Stimulated activated CD4-positive, alpha-beta T cell treated with anti-CD3 and anti-CD28 coated beads, TNF-alpha, amount 100 ng/mL, for 48 hours (primary cell): ENCODE measurements at places on chromosomes 7 and 10.

- no peak for DNase-seq
Measured at GRCh38 chr10:85319826-85320225, 991.4 kb downstream of the CCSER2 start.

GRCh38 chr7:17357952-17358351, 59.5 kb downstream of the AHR start:
- no peak for DNase-seq

- no peak for DNase-seq
Measured at GRCh38 chr10:104648421-104648820, 7.3 kb downstream of the SORCS3 start.

GRCh38 chr7:116512520-116513188, 12.2 kb upstream of the CAV1 start:
- no peak for DNase-seq

DNA sequence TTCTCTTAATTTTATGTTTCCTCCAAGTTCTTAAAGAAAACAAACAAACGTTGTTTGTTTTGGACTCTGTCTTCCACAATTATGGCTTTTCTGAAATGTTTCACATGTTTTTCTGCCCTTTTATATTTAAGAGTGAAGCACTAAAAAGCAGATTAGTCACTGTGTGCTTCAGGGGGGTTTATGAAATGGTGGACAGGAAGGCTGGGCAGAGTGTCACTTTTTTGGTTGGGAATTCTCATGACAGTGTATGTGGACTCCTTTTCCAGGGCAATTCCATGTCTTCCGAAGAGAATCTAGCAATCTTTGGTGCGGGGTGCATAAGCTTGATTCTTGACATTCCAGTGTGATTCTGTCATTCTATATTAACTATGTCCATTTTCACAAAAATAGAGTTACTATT, 669.4 kb downstream of the PARD3 start:
- DNase-seq = no peak

DNA sequence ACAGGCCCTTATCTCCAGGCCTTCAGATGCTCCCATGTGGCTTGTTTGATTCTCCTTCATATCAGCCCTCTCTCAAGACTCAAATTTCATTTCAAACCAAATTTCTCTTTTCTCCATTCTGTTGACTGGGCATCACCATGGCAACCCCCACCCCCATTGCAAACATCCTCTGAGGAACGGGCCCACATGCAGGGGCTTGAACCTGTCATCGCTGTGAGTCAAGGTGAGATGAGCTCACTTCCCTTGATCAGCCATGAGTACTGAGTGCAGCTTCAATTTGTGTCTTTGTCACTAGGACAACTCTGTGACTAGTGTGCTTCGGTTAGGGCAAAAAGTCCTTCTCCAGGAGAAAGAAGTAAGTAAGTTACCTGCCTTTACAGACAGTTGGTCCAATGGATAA, 41.9 kb downstream of the CALML3 start:
- peak; percentile 49 for DNase-seq

GRCh38 chr7:121085922-121086321, 97.4 kb downstream of the CPED1 start:
- no peak for DNase-seq

- DNase-seq = no peak
Measured at GRCh38 chr10:29245476-29245875, 43.4 kb upstream of the LYZL1 start.

DNA sequence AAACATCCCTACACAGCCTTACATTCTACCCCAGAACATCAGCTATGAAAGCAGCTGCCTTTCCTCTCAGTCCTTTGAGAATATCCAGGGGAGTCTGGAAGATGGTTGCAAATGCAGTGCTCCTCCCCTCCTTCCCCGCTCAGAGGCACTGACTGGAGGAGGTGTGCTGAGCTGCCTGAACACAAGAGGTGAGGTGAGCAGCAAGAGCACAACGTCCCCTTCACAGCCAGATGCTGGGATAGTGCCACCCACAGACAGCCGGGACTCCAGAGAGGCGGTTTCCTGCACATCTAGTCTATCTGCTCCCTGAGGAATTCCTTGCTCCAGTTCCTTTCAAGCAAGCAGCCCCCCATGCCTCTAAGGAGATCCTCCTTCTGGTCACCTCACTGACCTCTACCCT, 74.2 kb downstream of the EZH2 start:
- DNase-seq = no peak

GRCh38 chr7:94933256-94933990, 26.0 kb downstream of the PPP1R9A start:
- no peak for DNase-seq

GRCh38 chr10:28910956-28911355, 233.6 kb downstream of the BAMBI start:
- no peak for DNase-seq

DNA sequence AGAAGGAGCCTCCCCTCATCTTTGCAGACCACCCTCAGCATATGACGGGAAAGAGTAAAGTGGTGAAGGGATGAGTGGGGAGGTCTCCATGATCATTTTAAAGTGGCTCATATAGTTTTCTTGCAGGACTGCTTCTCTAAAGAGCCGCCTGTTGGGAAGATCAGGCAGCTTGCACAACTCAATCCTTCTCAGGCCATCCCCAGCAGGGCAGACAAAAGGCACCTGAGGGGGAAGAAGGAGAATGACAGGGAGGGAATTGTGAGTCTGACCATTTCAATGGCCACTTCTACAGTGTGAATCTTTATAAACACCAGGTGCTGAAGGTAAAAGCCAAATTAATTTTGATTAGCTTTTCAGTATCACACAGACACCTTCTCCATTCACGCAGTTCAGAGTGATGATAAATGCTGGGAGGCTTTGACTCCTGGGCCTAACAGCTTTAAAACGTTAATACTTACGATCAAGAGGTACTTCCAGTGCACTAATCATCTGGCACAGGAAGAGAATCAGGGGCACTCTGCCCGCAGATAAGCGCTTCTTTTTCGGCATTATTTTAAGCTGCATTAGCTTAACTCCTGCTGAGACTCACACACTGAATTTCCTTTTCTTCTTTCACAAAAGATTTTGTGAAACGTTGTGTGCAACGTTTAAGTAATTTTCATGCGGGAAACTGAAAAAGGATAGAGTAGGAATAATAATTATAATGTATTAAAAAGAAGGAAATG, 109.5 kb upstream of the LAMB4 start:
- DNase-seq = no peak

DNA sequence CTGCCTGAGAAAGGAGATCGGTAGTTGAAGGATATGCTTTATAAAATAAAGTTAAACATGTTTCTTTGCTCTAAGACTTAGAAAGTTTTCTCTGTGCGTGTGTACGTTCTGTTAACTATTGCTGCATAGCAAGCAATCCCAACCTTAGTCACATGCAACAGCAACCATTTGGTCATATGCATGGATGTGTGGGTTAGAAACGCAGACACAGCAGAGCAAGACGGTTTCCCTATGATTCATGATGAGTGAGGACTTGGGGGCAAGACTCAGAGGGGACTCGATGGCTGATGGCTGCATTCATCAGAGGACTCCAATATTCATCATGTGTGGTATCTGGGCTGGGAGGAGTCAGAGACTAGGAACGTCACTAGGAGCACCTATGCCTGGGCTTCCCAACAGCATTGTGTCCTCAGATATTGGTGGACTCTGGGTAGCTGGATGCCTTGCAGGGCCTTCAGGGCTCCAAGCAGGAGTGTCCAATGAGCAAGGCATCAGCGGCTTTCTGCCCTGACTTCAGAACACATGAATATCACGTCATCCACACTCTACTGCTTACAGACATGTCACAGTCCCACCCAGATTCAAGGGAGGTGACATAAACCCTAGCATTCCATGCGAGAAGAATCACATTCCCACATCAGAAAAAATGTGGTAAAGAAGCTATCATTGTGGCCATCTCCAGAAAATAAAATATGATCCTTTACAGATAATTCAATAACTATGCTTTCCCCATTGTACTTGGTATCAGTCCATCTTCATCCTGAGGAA, 731.2 kb downstream of the TNS3 start:
- DNase-seq = no peak

- no peak for DNase-seq
Measured at GRCh38 chr10:43377424-43377883, 6.0 kb downstream of the FXYD4 start.

DNA sequence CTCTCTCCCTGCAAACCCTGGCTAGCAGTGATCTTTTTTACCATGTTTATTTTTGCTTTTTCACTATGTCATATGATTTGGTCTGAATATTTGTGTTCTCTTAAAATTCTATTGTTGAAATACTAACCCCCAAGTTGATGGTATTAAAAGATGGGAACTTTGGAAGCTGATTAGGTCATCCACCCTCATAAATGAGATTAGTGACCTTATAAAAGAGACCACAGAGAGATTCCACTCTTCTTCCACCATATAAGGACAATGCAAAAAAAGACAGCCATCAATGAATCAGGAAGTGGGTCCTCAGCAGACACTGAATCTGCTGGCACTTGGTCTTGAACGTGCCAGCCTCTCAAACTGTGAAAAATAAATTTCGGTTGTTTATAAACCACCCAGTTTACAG, 112.8 kb upstream of the KCND2 start:
- no peak for DNase-seq
